Smooth muscle cell of the coronary artery (primary cell): ENCODE measurements at places on chromosomes 1 and 21. TPM values are rescaled to one million over a fixed set of nuclear protein-coding genes. Genes with fewer than 3 reads are reported as not detected.

SERINC2 gene
- total RNA-seq = 1.5 and 4.4 TPM in 2 replicates

LRRC8B gene
- total RNA-seq = 0.35 and 0.68 TPM in 2 replicates

CELSR2 gene
- total RNA-seq = 0.59 and 1.1 TPM in 2 replicates

USH2A gene
- total RNA-seq = under 0.01 TPM in 2 replicates

DMRTA2 gene
- 0.08 TPM in 1 of 2 replicates, not detected in the other for total RNA-seq

CD52 gene
- not detected in 2 replicates for total RNA-seq

AQP10 gene
- total RNA-seq = 0.12 and 0.15 TPM in 2 replicates

ACKR1 gene
- total RNA-seq = not detected in 2 replicates

COL6A1 gene
- 242 and 2,348 TPM in 2 replicates for total RNA-seq

OR2G6 gene
- total RNA-seq = not detected in 2 replicates

OVAAL gene
- total RNA-seq = not detected in 2 replicates

ALX3 gene
- not detected in 2 replicates for total RNA-seq

TMEM125 gene
- total RNA-seq = 0.15 TPM in 1 of 2 replicates, not detected in the other

FAM3B gene
- total RNA-seq = not detected in 2 replicates

TMPRSS3 gene
- total RNA-seq = not detected in 2 replicates

OLIG2 gene
- total RNA-seq = not detected in 2 replicates

CRABP2 gene
- total RNA-seq = 5.0 and 87.6 TPM in 2 replicates

ADAR gene
- 51.1 and 64.6 TPM in 2 replicates for total RNA-seq

RUNX3 gene
- total RNA-seq = 0.12 TPM in 1 of 2 replicates, not detected in the other

NFASC gene
- total RNA-seq = 7.2 and 33.3 TPM in 2 replicates

CELA3A gene
- total RNA-seq = not detected in 2 replicates

SLC2A5 gene
- total RNA-seq = 1.1 and 23.5 TPM in 2 replicates

IBA57 gene
- 1.5 and 2.3 TPM in 2 replicates for total RNA-seq

ZNF670 gene
- 0.23 and 2.0 TPM in 2 replicates for total RNA-seq

PLD5 gene
- not detected in 2 replicates for total RNA-seq

NSUN4 gene
- 15.4 and 16.3 TPM in 2 replicates for total RNA-seq

DNASE2B gene
- not detected in 2 replicates for total RNA-seq

HPDL gene
- 0.12 and 1.1 TPM in 2 replicates for total RNA-seq

KRTAP11-1 gene
- not detected in 2 replicates for total RNA-seq

NPPB gene
- 4.7 TPM in 1 of 2 replicates, not detected in the other for total RNA-seq

TMEM54 gene
- total RNA-seq = 15.3 and 55.1 TPM in 2 replicates

CASQ2 gene
- under 0.01 TPM in 1 of 2 replicates, not detected in the other for total RNA-seq

SERPINC1 gene
- total RNA-seq = not detected in 2 replicates

KPRP gene
- not detected in 2 replicates for total RNA-seq

TNFRSF1B gene
- 0.68 and 4.7 TPM in 2 replicates for total RNA-seq

NOTCH2 gene
- 98.5 and 231 TPM in 2 replicates for total RNA-seq

PRAMEF9 gene
- not detected in 2 replicates for total RNA-seq

FASLG gene
- total RNA-seq = not detected in 2 replicates

CD5L gene
- total RNA-seq = not detected in 2 replicates

DNAJC6 gene
- 1.8 and 3.1 TPM in 2 replicates for total RNA-seq

CTSK gene
- total RNA-seq = 38.4 and 981 TPM in 2 replicates

C1QTNF12 gene
- total RNA-seq = 0.35 and 0.53 TPM in 2 replicates

DCST1 gene
- total RNA-seq = not detected in 2 replicates
